SK-N-SH (cell line): ENCODE measurements at places on chromosomes 12 and 14.
A peak's percentile ranks its signal among the peaks of the same experiment; 100 is the strongest.

GRCh38 chr12:2364631-2365051, 311.9 kb downstream of the CACNA1C start:
- H3K27me3 ChIP-seq, result no peaks in the 10 kb centered on the region
- H3K4me3 ChIP-seq, result no peak overlapping the region
- DNase-seq, result no peak

GRCh38 chr14:34713681-34714319, 593 bp downstream of the CFL2 start:
- peaks cover 15% of the 10 kb centered on the region for H3K36me3 ChIP-seq
- H3K4me3 ChIP-seq, result peak overlapping the region; percentile 68
- H3K27me3 ChIP-seq, result no peaks in the 10 kb centered on the region
- peak overlapping the region; percentile 90 for H3K27ac ChIP-seq

- H3K27me3 ChIP-seq, result peaks cover 4% of the 10 kb centered on the region; the same call in 1 of the 2 replicates
- no peak for DNase-seq
- no peaks in the 10 kb centered on the region for H3K4me1 ChIP-seq
- no peak overlapping the region for H3K4me3 ChIP-seq
Measured at GRCh38 chr14:37583358-37584210, 11.5 kb downstream of the FOXA1 start.

DNA sequence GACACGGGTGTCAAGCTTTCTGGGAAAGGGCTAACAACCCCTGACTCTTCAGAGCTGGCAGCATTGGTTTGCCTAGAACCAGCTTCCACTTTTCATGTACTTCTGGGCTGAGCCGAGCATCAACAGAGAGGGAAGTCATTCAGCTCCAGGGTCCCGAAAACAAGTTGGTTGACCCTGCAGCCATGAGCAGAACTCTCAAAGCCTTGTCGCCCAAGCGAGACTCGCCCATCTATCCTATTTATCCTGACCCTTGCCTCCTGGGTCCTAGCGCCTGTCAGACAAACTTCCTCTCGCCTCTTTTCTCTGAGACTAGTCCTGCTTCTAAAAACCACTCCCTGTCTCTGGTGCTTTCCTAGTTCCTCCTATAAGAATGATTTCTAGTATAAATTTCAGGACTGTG, 47.9 kb downstream of the ASCL4 start:
- H3K36me3 ChIP-seq, result no peaks in the 10 kb centered on the region
- no peaks in the 10 kb centered on the region for H3K4me1 ChIP-seq
- DNase-seq, result no peak
- no peak overlapping the region for H3K27ac ChIP-seq

DNA sequence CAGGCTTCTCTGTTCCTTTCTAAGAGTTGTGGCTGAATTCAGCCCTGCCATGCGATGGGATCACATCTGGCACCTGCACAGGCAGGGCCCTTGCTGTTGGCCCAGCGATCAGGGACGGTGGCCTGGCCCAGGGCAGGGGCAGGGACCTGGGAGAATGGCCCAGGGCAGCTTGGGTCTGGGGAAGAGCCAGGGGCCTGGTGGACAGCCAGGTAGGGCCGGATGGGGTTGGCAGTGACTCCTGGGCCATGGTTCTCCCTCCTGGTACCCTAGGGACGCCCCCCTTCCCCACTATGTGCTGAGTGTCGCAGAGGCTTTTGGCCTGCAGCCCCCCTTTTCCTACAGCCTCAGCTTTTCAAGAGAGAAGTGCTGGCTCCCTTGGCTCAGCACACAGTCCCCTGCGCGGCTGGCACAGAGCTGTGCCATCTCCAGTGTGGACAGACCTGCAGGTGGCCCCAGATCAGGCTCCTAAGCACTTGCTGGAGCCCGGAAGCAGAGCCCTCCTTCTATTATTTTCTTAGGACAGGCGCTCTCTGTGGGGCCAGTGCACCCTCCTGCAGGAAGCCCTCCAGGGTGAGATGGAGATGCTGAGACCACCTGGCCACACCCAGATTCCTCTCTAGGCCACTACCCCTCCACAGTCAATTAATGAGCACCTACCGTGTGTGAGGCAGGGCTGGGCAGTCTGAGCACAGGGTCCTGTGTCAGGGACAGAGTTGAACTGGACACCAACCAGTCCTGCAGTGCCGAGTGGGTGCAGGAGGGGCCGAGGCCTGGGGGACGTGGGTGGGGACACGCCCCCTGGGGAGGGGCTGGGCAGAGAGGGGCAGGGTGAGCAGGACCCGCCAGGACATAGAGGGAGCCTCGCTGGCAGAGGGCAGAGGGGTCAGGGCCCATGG, 267.6 kb downstream of the ADGRD1 start:
- H3K27me3 ChIP-seq, result no peaks in the 10 kb centered on the region
- H3K4me3 ChIP-seq, result no peak overlapping the region
- DNase-seq, result peak; percentile 33
- no peak overlapping the region for H3K27ac ChIP-seq
- H3K36me3 ChIP-seq, result no peaks in the 10 kb centered on the region
- H3K4me1 ChIP-seq, result peaks cover 26% of the 10 kb centered on the region; the same call in 1 of the 2 replicates

- no peak overlapping the region for H3K27ac ChIP-seq
- H3K4me3 ChIP-seq, result no peak overlapping the region
- no peaks in the 10 kb centered on the region for H3K36me3 ChIP-seq
- H3K4me1 ChIP-seq, result no peaks in the 10 kb centered on the region
- DNase-seq, result no peak
Measured at GRCh38 chr12:103696101-103696500, 109.0 kb downstream of the STAB2 start.

- H3K36me3 ChIP-seq, result peaks cover 46% of the 10 kb centered on the region
- no peak overlapping the region for H3K4me3 ChIP-seq
Measured at GRCh38 chr12:64720884-64721283, 38.3 kb downstream of the GNS start.

DNA sequence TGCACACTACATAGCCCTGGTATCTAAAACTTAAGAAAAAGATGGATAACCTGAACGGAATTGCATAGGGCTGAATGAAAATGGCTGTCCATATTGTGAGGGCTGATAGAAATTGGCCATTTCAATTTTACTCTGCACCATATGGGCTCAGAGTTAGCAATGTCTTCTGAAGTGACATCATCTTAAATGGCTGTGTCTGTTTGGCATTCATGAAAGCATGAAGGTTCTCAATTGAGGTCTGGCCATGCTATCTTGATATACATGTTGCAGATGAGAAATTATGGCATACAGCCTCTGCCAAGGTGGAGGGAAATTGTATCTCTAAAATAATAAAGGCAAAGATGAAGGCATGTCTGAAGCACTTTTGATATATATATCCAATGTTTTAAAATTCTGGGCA, 226.0 kb upstream of the PDE3A start:
- no peak overlapping the region for H3K4me3 ChIP-seq
- DNase-seq, result peak; percentile 19
- H3K27ac ChIP-seq, result no peak overlapping the region
- no peaks in the 10 kb centered on the region for H3K27me3 ChIP-seq

DNA sequence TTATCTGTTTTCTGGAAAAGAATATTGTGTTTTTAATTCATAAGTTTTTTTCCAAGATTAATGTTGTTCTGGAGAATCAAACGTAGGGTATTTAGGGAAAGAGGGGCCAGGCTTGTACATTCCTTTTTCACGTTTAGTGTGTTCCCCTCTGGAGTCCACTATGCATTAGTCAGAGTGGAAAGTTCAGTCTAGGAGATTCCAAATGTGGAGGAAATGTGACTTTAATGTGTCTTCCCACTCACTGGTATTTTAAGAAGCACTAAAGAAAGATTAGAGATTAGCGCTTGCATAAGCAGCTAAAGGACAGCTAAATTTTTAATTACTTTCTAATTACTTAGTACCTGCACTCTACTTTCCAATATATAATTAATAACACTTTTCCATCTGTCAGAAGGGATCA, 4.4 kb upstream of the PDE6H start:
- DNase-seq, result no peak
- no peaks in the 10 kb centered on the region for H3K27me3 ChIP-seq
- no peak overlapping the region for H3K27ac ChIP-seq
- no peaks in the 10 kb centered on the region for H3K36me3 ChIP-seq
- H3K4me3 ChIP-seq, result no peak overlapping the region

DNA sequence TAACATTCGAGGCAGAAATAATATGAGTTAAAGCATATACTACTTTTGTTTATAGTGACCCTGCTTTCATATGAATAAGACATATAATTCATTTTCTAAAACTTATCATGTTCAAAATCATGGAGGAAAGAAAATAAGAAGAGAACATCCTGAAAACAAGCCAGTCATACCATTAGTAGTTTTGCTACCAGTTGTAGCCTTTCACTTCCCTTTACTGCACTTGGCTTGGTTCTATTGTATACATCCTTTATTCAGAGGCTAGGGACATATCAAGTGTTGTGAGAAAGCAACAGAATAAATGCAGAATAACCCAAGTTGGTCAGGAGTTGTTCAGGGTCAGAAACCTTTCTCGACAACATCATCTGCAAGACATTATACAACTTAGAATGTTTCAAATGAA, 598.7 kb downstream of the SOX5 start:
- no peaks in the 10 kb centered on the region for H3K36me3 ChIP-seq
- H3K4me1 ChIP-seq, result no peaks in the 10 kb centered on the region
- H3K27ac ChIP-seq, result no peak overlapping the region
- no peak for DNase-seq
- H3K4me3 ChIP-seq, result no peak overlapping the region
- no peaks in the 10 kb centered on the region for H3K27me3 ChIP-seq
